Sigmoid colon (tissue), 7 donors: ENCODE measurements at places on chromosomes 4 and X.
A peak's percentile ranks its signal among the peaks of the same experiment; 100 is the strongest.

DNA sequence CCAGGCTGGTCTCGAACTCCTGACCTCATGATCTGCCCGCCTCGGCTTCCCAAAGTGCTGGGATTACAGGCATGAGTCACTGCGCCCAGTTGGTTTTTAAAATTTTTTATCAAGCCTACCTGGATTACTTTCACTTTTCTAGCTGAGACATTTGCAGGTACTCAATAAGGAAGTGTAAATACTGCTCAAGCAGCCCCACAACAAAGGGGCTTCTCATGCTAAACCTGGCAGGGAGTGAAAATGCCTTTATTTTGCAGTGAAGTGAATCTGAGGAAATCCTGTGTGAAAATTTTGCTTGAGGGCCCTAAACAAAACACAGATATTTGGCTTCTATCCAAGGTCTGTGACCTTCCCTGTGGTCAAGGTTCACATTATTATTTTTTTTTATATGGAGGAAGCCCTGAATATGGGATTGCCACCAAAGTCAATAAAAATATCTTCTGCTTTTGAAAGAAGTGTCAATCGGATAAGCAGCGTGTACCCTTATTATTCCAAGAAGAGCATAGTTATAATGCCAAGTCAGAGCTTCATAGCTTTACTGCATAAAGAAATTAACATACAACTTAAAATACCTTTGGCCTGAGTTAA, 481.0 kb downstream of the SH2D1A start:
- DNase-seq: no peak

GRCh38 chrX:21738210-21738949, 19.5 kb downstream of the SMPX start:
- no peak for DNase-seq

DNA sequence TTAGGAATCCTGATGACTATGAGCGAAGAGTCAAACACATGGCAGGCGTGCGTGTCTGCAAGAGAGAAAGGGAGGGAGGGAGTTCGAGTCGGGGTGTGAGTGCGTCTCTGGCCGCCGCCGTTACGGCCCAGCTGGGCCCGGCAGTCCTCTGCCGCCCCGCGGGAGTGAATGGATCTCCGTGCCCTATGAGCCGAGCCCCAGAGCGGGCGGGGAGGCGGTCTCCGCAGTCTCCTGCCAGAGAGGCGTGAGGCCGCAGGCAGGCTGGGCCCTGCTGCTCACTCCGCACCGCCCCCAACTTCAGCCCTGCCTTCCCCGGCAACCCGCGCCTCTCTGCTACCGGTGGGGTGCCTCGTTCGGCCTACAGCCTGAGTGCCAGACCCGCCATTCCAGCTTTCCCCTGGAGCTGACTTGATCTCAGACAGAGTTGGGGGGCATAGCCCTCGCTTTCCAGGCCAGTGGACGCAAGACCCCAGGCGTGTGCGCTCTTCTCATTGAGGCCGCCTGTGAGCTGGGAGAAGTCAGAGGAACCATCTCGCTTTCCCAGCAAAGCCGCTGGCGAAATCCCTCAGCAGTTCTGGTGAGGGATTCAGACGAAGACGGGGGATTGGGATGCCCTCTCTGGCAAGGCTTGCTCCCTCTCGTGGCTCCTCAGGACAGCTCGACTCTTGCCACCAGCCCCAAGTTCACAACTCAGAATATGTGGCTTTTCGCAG, 1.4 kb downstream of the SLC16A2 start:
- peak; percentile 90 for DNase-seq

GRCh38 chrX:108216919-108217571, 125.5 kb downstream of the ATG4A start:
- no peak for DNase-seq

DNA sequence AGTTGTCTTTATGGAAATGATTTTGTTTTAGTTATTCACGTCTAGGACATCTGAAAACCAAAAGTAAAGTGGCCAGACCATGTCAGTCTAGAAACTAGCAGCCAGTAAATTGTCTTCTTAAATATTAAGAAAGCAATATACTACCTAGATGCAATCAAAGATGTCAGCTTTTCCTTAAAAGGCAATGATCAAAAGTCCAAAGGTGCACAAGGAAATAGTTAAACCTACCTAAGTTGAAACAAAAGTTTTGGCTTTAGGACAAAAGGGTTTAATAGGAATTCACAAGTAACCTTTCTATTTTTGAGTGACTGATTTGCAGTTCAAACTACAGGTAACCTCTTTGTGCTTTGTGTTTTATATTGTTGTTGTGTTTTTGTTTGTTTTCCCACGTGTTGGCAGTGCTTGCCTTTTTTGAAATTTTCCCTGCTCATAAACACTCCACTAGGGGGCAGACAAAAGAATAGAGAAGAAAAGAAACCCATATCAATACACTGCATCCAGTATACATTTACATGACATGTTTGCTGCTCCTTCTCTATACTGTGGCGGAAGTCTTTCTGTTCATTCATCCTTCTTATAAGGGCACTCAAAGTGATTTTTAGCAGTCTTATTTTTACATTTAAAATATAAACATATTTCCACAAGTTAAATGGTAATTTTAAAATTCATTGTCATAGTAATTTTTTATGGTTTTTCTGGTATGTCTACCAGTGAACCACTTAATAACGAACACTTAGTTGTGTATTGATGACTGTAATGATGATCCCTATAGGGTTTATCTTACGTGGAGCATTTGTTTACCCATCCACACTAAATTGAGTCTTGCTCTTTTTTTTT, 62.7 kb downstream of the GAB1 start:
- DNase-seq: no peak

- DNase-seq: no peak
These were observed 131.6 kb upstream of the STIM2 start for GRCh38 chr4:26729027-26729426.

GRCh38 chr4:86530183-86530582, 63.9 kb upstream of the PTPN13 start:
- no peak for DNase-seq

- DNase-seq: no peak
These were observed 143.1 kb downstream of the TRAM1L1 start for GRCh38 chr4:116942315-116942714.

- no peak for DNase-seq
These were observed 10.1 kb upstream of the ARAP2 start for GRCh38 chr4:36254371-36254770.

- no peak for DNase-seq
These were observed 76.8 kb upstream of the MCF2 start for GRCh38 chrX:139784807-139785206.

- no peak for DNase-seq
These were observed 735 bp downstream of the NRK start for GRCh38 chrX:105823092-105823455.

DNA sequence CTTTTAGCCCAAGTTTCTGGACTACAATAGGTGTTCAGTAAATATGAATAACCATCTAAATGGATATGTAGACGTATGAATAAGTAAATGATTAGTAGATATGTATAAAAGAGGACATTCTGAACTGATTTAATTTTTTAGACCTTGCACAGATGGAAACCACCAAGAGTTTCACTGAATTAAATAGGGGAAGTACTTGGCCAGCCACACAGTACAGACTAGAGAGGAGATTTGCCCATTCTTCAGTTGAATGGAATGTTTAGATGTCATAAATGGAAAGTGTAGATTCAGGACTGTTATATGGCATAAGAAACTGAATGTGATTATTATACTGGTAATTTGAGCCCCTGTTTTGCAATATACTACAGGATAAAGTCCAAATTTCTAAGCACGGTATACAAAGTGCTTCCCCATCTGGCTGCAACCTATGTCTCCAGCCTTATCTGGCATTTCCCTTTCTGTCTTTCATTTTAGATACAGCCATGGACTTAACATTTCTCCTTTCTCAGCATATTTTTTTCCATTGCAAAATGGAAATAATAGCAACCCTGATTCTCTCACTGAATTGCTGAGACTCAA, 137.8 kb upstream of the HS3ST1 start:
- no peak for DNase-seq

DNA sequence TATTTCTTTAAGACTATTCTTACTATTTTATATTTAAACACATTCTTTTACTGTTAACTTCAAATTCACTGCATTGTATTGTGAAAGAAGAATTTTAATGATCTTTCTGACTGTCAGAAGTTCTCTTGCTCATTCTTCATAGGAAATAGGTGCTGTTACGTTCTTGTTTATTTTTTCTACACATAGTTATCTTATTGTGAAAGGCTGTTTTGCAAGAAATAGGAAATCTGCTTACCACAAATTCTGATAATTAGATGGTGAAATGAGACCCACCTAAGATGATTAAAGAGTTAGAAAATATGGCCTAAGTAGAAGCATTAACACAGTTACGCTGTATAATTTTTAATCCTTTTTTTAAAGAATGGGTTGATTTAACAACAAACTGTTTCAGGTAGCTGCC, 316.1 kb upstream of the ZFP42 start:
- DNase-seq: no peak

DNA sequence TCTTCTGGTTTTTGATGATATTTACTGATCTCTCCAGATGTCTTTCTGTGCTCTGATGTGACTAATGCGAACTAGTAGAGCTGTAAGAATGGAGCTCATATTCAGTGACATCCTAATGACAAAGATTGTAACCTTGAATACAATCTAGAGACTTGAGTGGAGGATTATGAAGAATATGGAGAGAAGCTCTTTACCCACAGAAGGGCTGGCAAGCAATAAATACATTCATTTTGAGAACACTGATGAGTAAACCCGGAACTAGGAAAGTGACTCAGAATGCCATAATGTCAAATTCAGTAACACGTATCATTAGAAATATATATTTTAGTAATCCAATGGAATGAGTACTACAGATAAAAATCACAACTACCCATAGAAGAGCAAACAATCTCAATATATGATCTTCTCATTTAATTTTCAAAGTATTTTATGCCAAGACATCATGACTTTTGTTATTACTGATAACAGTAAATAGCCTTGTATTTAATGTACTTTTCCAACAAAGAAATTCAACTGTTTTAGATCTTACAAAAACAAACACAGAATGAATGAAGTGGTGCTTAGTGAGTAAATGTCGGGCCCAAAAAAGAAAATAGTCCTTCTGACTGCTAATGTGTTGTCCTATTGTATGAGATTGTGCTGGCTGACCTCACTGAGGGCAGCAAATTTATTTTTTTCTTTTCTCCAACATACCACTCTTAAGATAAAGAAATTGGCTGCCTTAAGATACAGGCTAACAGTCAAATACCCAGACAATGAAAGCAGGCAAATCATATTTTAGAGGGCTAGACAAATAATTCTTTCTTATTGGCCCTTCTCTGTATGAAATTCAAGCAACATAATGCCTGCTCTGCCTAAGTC, 49.2 kb upstream of the HDAC8 start:
- no peak for DNase-seq

GRCh38 chrX:152844256-152844655, 13.4 kb downstream of the NSDHL start:
- no peak for DNase-seq

- no peak for DNase-seq
These were observed 4.3 kb upstream of the NAA15 start for GRCh38 chr4:139297001-139297410.

- DNase-seq: peak; percentile 81
These were observed 956 bp downstream of the SORCS2 start for GRCh38 chr4:7193030-7193958.

GRCh38 chrX:39869846-39870601, 227.7 kb downstream of the BCOR start:
- DNase-seq: no peak

DNA sequence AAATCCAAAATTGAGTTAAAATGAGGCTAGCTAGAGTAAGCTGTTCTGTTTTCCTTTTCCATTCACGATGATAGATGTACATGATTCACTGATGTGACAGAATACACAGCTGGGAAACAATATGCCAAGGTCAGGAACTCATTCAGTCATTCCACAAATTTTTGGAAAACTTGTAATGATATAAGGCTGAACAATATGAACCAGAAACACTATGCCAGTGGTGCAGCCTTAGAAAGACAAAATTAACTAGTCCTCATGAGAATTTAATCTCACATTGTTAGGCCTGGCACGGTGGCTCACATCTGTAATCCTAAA, 50.0 kb upstream of the NDST3 start:
- no peak for DNase-seq

DNA sequence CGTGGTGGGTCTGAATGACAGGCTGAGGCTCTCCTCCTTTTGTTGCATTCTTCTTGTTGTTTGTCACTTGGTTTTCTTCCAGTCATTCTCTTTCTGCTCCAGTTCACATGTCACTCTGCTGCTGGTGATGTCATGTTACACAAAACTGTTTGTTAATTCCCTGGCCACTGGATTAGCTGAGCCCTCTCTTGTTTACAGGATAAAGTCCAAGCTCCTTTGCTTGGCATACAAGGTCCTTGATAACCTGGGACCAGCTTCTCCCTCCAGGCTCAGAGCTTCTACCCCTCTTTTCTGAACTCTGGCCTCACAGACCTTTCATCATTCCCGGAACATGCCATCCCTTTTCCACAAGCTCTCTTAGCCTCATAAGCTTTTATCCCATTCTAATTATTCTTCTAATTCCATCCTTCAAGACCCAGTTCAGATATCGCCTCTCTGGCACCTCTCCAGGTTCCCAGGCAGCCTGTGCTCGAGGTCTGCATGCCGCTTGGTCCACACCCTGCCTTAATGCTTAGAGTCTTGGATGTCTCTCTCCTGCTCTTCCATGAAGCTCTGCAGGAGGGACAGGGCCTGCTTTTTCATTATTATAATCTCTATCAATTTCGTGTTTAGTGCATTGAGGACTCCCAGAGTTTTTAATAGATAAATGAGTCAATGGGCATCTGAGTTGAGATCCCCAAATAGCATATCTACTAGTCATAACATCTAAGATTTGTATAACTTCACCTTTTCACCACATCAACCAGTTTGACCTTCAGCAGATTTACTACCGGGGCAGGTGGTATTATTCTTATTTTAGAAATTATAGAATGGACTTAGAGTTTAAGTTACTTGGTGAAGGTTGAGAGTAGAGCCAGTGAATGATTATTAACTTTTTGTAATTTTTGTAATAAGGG, 98.7 kb downstream of the TMEM131L start:
- DNase-seq: no peak

DNA sequence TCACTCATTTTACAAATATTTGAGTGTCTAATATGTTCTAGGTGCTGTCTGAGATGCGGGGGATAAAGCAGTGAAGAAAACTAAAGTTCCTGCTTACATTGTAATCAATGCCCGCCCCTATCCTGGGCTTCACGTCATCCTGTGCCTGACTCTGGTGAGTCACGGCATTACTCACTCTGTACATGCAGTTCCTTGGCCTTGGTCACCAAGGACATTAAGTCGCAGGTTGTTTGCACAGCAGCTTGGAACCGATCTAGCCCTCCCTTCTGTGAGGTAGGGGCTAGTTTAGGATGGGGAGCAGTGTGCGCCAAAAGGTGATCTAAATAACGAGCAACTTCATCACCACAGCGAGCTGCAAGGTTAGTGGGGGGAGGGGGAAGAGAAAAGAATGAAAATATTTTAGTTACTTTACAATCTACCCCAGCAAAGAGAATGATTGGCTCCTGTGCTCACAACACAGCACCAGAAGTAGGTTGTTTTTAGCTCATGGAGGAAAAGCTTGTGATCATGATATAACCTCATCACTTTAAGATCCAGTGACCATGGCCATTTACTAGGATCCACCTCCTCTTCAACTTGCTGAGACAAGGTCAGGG, 48.0 kb upstream of the HDAC8 start:
- DNase-seq: peak; percentile 63

- no peak for DNase-seq
These were observed 107.5 kb downstream of the GABRG1 start for GRCh38 chr4:46016306-46016705.
